ENCODE measurements at places on chromosomes 13 and 19.

DNA sequence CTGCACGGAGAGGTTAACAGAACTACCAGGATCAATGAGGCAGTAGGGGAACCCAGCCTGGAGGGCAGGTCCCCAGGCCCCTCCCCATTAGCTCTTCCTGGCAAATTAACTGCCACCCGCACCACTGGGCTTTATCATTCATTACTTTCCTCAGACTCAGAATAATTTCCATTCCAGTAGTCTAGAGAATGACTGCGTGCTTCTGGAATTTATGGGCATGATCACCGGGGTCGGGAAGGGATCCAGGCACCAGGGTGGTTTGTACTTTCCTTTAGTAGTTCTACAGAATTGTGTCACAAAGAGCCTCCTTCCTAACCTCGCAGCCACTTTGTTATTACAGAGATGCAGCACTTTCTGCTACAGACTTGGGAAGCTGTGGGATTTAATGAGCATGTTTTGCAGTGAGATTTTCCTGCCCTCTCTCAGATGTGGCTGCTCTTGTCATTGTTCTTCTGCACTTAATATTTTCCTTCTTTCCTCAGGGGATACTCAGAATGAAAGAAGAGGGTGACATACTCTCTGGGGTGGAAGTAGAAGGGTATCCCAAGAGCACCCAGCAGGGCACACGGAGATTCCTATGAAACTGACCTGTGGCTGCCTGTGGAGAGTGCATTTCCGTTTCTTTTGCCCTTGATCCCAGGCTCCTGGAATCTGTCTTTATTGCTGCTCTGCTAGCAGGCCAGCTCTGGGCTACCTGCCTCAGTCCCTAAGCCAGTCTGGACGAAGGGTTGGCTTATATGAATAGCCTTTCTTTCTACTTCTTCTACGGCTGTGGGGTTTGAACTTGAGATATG, 285.0 kb upstream of the SLC10A2 start:
- ATAC-seq = no peak

- ATAC-seq = no peak
Measured at GRCh38 chr13:90968166-90968904, 379.2 kb upstream of the MIR17HG start.

- no peak for ATAC-seq
Measured at GRCh38 chr13:50993934-50994333, 84.3 kb downstream of the RNASEH2B start.

DNA sequence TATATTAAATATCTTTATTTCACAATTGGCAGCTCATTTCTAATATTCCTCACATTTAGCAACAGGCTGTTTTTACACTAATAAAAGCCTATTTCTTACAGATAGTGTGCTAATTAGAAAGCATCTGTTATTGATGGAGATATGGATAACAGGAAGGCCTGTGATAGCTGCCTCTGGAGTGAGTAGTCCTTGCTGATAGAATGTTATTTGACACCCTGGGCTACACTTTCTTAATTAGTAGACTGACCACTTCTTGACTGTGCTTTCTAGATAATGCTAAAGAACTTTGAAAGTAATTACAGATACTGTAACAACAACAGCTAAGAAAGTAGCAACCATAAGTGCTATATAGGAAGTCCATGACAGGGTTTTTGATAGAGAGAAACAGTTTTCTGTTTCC, 554.3 kb downstream of the DIAPH3 start:
- ATAC-seq = no peak

DNA sequence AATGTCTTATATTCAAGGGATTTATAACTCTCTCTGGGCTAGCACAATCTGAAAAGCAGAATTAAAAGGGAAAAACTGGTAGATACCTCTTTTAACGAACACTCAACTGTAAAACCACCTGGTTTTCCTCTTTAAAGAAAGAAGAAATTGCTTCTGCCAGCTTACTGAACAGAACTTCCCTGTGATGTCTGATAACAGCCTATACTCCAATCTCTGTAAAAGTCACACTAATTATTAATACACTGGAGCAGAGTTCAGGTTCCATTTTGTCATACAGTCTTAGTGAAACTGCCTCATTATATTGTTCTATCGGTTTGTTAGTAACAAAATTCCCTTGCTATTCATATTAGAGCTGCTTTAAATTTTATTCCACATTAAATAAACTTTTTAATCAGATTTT, 251.0 kb upstream of the STARD13 start:
- ATAC-seq = peak; percentile 25

DNA sequence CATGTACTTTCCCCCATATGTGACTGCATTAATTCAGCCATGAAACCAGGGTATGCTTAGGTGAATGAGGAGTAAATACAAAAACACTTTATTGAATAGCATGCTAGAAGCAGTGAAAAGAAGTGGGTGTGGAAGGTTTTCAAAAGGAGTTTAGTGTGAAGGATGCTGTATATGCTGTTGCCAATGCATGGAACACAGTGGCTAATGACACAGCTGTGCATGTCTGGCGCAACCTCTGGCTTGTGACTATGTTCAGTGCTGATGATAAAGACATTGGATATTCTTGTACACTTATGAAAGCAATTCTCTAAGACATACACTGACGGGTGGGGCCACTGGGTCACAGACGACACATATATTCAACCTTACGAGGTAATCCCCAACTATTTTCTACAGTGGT, 55.2 kb downstream of the SOX21 start:
- ATAC-seq = peak; percentile 80

GRCh38 chr19:57282011-57282643, 1.8 kb downstream of the ZNF460 start:
- ATAC-seq = peak; percentile 56

DNA sequence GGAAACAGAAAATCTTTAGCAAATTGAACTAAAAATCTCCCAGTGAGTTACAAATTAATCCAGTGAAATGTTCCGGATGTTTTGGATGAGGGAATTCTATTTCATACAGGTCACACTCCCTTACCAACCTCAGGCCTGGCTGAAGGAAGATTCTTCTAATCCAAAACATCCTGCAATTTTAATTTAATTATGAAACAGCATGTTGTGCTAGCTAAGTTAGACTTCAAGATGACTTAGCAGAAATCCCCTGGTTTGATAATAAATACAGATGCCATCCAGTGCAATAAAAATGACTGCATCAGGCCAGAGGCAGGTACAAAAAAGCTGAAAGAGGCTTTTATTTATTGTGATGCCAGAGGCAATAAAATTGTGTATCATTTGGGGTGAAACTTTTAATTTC, 96.7 kb upstream of the CLDN10 start:
- no peak for ATAC-seq

- ATAC-seq = no peak
Measured at GRCh38 chr13:40123962-40124632, 468.6 kb downstream of the COG6 start.

- ATAC-seq = no peak
Measured at GRCh38 chr13:76687467-76687866, 198.7 kb downstream of the KCTD12 start.

DNA sequence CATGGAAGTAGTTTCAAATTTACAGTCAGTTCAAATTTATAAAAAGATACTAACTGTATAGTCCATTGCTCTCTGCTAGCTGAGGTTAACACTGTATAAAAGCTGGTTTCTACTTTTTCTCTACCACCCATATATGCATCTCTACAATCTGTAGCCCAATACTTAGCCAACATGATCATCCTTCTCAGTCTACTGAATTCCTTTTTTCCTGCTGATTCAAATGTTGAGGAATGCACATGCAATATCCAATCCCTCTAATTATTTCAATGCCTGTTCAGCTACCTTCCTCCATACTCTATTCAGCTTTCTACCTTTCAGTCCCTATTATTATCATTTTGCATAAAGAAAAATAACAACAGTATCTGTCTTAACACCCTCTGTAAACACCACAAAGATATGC, 15.6 kb downstream of the KPNA3 start:
- no peak for ATAC-seq

All from activated T-helper 17 cell treated with anti-CD3 and anti-CD28 coated beads, Interleukin-2, amount 50 U/mL, for 72 hours (primary cell).